ENCODE measurements at places on chromosomes 7 and 10. TPM values are rescaled to one million over a fixed set of nuclear protein-coding genes. Genes with fewer than 3 reads are reported as not detected.

The EBLN1 gene
- polyA plus RNA-seq, result not detected

DNA sequence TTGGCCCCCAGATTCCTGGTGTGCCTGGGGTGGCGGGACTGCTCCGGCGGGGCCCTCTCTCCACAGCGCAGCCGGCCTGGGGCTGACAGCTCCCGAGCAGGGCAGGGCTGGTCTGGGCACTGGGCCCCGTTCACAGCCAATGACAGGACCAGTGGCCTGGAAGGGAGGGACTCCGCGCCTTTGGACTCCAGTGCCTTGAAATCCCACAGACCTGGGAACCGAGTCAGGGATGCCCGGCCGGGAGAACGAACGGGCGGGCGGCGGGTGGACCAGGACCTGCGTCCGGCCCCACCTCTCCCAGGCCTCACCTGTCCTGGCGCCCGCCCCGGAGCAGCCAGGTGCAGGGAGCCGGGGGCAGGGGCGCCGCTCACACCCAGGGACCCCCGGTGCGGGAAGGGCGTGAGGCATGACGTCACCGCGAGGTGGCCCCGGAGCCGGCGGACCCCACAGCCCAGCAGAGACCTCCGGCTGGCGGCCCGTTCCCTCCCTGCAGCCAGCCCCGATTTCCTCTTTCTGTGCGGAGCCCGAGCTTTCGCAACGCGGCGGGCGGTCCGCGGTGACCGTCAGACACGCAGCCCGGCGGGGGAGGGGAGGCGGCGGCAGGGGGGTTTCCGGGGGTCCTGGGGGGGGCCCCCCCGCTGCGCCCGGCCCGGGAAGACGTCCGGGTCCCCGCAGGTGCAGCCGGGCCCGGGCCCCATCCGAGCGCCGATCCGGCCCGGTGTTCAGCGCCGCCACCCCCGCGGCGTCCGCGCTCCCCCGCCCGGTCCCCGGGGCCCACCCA lies 743 bp downstream of the ADAP1 start:
- no peak for DNase-seq

GRCh38 chr7:153027210-153027609 lies 267.7 kb downstream of the ACTR3B start:
- no peak for DNase-seq

DNA sequence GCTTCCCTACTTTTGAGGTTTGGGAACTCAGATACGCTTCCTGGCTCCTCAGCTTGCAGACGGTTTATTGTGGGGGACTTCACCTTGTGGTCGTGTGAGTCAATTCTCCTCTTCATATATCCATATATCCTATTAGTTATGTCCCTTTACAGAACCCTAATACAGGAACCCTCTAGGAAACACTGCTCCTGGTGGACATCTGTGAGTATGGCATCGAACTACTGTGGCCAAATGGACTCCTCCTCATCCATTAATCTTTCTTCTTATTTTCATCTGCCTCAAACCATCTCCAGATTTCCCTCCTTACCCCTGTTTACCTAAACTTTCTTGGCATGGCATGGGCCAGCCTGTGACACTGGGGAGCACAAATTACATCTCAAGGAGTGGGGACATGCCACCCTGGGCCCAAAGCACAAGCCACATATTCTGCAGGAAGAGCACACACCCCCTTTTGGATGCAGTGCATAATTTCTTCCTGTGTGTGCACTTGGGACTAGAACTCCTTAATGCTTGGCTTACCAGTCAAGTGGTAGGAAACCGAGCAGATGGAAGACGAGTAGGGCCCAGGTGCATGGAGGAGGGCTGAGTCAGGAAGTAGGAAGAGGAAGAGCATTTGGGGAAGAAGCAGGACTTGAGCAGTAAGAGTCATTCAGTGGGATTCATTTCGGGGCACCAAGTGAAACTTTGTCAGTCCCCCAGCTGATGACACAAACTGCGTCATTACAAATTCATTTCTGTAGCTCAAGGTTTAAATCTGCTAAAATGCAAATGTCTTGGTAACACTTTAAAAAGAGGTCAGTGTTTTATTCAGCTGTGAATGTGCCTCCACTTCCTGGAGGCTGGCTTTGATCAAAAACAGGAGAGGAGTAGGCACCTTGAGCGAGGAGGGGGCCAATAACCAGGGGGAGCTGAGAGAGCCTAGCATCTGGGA lies 80.8 kb upstream of the PLXNA4 start:
- DNase-seq, result no peak

DNA sequence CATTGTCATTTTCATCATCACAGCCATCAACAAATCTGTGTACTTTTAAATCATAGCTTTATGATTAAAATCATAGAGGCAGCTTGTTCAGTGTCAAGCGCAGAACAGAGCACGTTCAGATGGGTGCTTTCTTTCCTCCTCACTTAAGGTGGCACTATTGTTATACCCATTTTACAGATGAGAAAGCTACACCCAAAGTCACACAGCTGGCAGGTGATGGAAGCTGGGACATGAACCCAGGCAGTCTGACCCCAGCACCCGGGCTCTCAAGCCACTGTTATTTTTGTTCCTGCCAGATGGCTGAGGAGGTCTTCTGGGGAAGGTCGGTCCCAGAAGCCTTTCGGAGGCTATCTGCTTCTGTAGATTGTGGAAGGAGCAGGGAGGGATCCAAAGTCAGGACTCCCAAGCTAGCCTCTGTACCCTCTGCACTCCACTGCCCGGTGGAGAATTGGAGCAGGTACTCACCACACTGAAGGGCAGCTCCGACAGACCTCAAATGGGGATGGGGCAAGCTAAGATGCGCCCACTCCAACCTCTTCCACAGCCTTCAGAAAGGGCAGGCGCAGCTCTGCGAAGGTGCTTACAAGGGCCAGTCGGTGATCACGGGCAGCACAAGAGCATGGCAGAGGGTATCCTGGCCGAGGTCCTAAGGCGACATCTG lies 610 bp downstream of the AVPI1 start:
- DNase-seq, result no peak

The FAM25C gene
- not detected for polyA plus RNA-seq

The VIPR2 gene
- 3.4 TPM for polyA plus RNA-seq

DNA sequence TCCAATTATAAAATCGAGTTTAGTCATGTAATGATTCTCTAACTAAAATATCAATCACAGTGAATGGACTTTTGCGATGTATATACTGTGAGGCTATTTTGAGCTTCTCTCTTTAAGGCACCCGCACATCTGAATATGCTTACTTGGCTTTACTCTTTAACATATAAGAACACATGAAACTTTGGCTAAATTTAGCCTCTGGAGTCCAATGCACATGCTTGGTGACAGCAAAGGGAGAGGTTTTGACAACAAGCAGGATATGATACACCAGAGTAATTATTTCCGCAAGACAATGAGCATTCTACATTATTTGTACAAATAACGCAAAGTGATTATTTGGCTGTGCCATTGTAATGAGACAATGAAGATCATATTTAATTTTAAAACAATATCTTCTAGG lies 72.4 kb downstream of the ARID5B start:
- DNase-seq, result no peak

DNA sequence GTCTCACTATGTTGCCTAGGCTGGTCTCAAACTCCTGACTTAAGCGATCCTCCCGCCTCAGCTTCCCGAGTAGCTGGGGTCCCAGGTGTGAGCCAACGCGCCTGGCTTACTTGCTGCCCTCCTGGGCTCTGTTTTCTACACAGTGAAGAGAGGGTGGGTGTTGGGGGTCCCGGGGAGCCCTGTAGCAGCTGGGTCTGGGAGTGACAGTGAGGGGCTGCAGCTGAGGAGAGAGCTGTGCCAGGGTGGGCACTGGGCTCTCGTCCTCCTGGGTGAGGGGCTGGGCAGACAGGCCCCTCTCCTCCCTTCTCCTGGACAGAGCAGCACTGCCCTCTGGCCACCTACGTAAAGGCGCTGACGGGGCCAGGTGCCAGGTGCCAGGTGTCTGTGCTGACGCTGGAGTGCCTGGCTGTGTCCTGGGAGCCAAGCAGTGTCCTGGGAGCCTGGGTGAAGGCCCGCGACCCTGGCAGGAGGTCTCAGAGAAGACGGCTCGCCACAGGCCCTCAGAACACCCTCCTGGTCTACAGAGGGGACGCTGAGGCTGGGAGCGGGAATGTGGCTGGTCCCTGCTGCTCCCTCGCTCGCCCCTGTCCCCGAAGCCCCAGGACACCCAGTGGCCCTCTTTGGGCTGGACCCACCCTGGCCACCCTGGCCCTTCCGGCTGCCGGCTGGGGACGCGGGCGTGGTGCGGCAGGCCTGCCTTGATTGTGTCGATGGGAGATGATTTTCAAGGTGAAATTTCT lies 35.6 kb downstream of the UNCX start:
- no peak for DNase-seq

The AKR1D1 gene
- polyA plus RNA-seq, result 0.34 TPM

DNA sequence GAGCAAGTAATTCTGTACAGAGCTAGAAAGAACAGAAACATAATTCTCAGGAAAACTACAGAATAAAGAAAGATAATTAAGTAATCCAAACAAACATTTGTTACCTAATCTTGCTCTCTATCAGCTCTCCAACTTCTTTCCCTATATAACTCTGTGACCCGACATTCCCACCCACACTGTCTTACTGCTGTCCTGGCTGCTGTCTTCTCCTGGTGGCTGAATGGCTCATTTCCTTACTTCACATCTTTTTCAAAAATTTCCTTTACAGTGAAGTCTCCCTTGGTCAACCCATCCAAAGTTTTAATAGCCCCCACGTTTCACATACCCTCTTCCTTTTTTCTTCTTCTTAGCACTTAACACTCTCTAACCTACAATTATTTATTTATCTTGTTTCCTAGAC lies 64.0 kb downstream of the HYCC1 start:
- no peak for DNase-seq

GRCh38 chr7:46929359-46929758 lies 652.6 kb downstream of the TNS3 start:
- no peak for DNase-seq

DNA sequence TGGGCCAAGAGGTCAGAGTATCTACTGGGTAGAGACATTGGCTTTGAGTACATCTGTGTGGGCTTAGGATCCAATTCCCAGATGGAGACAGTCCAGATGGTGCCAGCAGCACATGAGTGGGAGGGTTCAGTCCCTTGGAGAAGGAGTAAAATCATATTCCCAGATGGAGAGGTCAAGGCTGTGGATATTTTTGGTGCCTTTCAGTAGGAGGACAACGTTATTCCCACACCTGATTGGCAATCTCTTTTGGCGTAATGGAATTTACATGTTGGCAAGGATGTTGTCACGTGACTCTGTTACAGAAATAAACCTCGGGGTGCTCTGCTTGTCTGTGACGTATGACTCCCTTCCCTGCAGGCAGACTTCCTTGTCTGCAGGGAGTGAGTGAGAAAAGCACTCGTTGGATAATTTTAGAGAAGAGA lies 27.6 kb downstream of the NPS start:
- no peak for DNase-seq

DNA sequence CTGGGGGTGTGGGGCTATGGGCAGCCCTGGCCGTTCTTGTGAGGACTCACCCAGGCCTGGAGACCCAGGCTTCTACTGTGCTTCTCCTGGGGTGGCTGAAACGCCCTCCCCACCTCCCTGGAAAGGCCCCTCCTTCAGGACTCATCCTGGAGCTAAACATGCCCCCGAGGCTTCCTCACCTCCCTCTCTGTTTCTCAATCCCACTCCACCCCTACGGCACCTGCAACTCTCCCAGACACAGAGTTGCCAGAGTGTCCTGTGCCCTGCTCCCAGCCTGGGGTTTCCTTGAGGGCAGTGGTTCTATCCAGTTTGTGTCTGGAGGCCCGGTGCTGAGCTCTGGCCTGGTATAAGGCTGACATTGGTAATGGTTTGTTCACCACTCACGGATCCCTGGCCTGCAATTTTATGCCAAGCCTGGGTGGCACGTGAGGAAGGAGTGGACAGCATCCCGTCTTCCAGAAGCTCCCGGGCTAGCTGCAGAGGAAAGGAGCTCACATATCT lies 68.0 kb downstream of the GRID1 start:
- no peak for DNase-seq

The POLD2 gene
- 138 TPM for polyA plus RNA-seq

The CDHR1 gene
- 0.65 TPM for polyA plus RNA-seq

- no peak for DNase-seq
Measured at GRCh38 chr10:6119962-6120361, 31.1 kb downstream of the RBM17 start.

The ABCB4 gene
- polyA plus RNA-seq, result 2.7 TPM

DNA sequence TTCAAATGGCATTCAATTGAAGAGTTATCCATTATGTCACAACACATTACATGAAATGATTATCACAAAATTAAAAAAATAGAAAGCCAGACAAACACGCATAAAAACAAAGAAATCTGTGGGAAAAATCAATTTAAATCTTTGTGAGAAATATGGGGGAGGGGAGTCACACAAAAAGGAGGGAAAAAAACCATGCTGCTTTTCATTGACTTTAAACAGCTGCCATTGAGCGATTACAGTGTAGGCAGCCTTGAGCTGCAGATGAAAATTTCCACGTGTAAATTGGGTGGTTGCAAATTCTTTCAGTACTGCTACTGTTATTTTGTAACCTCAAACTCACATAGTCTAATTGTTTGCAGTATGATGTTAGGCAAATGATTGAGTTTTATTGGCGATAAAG lies 889.9 kb upstream of the PHF14 start:
- no peak for DNase-seq

- DNase-seq, result no peak
Measured at GRCh38 chr10:124680675-124681074, 63.5 kb downstream of the FAM53B start.

DNA sequence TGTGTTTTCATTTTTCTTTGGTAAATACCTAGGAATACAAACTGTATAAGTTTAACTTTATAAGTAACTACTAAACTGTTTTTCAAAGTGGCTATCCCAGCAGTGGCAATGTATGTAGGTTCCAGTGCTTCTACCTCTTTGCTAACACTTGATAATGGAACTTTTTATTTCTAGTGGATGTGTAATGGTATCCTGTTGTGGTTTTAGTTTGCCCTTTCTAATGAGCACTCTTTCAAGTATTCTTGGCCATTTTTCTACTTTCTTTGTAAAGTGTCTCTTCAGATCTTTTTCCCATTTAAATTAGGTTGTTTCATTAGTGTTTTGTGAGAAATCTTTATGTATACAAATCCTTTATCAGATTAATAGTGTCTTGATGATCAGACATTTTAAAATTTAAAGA lies 4.6 kb downstream of the KIF20B start:
- no peak for DNase-seq

DNA sequence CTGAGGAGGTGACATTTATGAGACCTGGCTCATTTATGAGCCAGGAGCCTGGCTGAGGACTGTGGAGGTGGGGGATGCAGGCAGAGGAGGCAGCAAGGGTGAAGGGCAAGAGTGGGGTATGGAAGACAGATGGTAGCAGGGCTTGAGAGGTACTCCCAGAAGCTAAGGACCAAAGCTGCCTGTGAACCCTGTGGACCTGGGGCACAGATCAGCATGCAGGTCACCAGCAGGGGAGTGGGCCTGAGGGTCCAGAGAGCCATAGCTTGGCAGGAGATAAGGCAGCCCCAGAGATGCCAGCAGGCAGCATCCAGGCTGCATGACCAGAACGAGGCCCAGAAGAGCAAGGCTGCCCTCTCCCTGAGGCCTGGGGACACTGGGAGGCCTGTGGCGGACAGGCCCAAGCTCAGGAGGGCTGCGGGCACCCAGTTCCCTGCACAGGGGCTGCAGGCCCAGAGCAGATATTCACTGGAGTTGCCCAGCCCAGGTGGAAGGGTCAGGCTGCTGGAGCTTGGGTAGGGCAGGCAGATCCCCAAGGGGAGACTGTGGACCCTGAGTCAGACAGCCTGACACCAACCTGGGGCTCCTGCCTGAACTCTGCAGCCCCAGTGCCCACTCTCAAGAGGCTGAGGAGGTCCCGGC lies 3.4 kb downstream of the GPR15LG start:
- no peak for DNase-seq

All from renal pelvis (tissue), 12 donors.